ENCODE measurements at places on chromosomes 3 and 15.

- DNase-seq = peak; percentile 11
Measured at GRCh38 chr3:41710646-41711388, 251.1 kb downstream of the ULK4 start.

GRCh38 chr3:44159696-44160300 is 81.9 kb upstream of the TOPAZ1 start:
- no peak for DNase-seq

GRCh38 chr3:166089575-166089974 is 252.4 kb upstream of the BCHE start:
- no peak for DNase-seq

GRCh38 chr3:79052054-79052681 is 715.6 kb downstream of the ROBO1 start:
- DNase-seq = no peak

DNA sequence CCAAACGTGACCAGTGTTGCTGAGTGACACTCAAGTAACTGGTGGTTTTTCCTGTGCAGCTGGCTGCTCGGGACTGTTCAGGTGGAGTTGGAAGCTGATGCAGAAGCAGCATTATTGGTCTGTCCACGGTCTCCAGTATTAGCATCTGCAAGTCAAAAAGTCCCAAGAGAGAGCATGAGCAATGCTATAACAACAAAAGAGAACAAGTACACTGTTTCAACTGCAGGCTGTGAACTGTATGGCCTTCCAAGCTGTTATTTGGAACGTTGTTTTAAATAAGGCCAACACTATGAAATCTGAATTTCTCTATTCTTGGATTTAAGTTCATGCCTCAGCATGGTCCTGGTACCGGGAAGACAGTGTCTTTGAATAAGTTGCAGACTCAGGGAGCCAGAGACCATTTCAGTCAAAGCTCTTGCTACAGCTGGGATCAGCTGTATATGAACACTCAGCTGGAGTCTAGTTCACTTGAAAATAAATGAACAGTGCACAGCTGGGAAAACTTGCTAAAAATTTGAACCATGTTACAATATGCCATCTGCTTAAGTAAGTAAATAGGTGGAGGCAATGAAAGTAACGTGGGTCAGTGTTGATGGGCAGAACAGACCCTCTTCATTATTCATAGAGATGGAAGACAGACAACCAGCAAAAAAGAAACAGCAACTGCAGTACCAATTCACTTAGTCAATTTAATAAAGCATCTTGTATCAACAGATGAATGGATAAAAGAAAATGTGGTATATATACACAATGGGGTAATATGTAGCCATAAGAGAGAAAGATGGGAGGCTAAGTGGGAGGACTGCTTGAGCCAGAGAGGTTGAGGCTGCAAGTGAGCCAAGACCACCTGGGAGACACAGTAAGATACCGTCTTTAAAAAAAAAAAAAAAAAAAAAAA is 45.1 kb downstream of the NR1I2 start:
- no peak for DNase-seq

- DNase-seq = no peak
Measured at GRCh38 chr3:72582963-72583362, 265.3 kb downstream of the SHQ1 start.

- peak; percentile 53 for DNase-seq
Measured at GRCh38 chr15:62783303-62783957, 259.1 kb upstream of the TPM1 start.

- DNase-seq = no peak
Measured at GRCh38 chr3:9761919-9762318, 7.8 kb downstream of the CAMK1 start.

GRCh38 chr3:186639778-186640472 is at the start of gene FETUB:
FETUB (plus strand) TSS chr3:186640399; CDS start chr3:186640461, 62 bp downstream.
- no peak for DNase-seq

- no peak for DNase-seq
Measured at GRCh38 chr3:112365636-112366035, 32.7 kb downstream of the CD200 start.

GRCh38 chr3:185069037-185070030 is 83.5 kb downstream of the C3orf70 start:
- DNase-seq = no peak

DNA sequence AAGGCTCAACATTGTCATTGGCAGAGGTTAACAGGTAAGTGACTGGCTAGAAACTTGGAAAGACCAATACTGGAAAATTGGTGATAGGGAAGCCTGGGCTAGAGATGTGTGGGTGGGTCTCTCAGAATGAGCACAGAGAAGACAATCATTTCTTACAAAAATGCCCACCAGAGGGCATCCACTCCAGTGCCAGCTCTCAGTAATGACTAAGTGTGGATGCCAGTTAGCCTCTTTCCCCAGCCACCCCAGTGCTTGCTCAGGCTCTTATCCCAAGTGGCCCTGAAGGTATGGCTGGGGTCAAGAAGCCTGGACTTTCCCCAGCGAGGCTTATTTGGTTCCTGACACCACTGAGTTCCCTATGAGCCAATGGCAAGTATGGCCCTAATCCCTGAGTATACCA is 115.9 kb upstream of the ST8SIA2 start:
- no peak for DNase-seq

- no peak for DNase-seq
Measured at GRCh38 chr15:97386940-97387339, 573.6 kb upstream of the ARRDC4 start.

- no peak for DNase-seq
Measured at GRCh38 chr3:43926055-43926454, 235.3 kb downstream of the ABHD5 start.

DNA sequence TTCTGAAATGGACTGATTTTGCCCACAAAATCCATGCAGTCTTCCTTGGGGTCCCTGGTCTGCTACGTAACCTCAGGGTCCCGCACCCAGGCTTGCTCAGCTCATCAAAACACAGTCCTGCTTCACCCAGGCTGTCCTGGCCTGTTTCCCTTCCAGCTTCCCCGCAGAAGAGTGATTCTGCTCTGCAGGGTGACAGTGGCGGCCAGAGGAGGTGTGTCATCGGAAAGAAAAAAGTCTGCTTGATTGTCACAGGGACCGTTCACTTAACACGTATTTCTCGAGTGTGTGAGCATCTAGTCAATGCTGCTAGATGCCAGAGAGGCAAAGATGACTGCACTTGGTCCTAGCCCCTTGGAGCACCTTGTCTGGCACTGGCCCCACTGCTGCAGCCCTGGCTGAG is 50.1 kb upstream of the ABHD2 start:
- DNase-seq = no peak

- no peak for DNase-seq
Measured at GRCh38 chr3:157753787-157754136, 250.5 kb upstream of the VEPH1 start.

GRCh38 chr3:64058566-64058965 is 35.3 kb upstream of the PSMD6 start:
- no peak for DNase-seq

- no peak for DNase-seq
Measured at GRCh38 chr3:114510201-114510600, 216.4 kb downstream of the TIGIT start.

- no peak for DNase-seq
Measured at GRCh38 chr15:74843891-74844299, 939 bp upstream of the ULK3 start.

DNA sequence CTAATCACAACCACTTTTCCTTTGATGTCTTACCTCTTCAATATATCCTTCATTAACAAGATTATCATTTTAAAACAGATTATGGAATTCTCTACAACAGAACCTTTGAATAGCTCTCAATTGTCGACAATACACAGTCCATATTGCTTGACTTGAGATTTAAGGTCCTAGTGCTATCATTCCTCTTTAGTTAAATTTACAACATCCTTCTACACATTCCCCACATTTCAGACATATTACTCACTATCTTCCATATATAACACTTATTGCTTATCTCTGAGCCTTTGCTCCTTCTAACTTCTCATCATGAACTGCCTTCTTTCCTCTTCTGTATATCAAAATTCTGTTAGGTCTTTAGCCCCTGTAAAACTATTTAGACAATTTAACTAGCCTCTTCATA is 247.0 kb downstream of the STXBP5L start:
- DNase-seq = no peak

GRCh38 chr3:190692256-190692655 is 170.2 kb downstream of the GMNC start:
- no peak for DNase-seq

- no peak for DNase-seq
Measured at GRCh38 chr15:80523746-80524145, 119.6 kb downstream of the ARNT2 start.

DNA sequence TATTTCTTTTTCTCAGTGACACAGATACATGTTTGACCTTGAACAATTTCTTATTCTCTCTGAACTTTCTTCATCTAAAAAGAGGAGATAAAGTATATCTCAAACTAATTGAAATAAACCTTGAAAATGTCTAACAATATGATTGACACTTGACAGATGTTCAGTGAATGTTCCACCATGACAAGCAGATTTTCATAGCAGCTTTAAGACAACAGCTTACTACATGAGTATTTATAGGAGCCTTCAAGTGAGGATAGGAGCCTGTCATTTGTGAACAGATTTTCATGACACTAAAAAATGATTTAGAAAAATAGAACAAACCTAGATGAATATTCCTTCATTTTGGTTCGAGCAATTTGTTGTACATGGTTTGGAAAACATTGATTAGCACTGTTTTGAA is 13.3 kb downstream of the SYN2 start:
- DNase-seq = no peak

DNA sequence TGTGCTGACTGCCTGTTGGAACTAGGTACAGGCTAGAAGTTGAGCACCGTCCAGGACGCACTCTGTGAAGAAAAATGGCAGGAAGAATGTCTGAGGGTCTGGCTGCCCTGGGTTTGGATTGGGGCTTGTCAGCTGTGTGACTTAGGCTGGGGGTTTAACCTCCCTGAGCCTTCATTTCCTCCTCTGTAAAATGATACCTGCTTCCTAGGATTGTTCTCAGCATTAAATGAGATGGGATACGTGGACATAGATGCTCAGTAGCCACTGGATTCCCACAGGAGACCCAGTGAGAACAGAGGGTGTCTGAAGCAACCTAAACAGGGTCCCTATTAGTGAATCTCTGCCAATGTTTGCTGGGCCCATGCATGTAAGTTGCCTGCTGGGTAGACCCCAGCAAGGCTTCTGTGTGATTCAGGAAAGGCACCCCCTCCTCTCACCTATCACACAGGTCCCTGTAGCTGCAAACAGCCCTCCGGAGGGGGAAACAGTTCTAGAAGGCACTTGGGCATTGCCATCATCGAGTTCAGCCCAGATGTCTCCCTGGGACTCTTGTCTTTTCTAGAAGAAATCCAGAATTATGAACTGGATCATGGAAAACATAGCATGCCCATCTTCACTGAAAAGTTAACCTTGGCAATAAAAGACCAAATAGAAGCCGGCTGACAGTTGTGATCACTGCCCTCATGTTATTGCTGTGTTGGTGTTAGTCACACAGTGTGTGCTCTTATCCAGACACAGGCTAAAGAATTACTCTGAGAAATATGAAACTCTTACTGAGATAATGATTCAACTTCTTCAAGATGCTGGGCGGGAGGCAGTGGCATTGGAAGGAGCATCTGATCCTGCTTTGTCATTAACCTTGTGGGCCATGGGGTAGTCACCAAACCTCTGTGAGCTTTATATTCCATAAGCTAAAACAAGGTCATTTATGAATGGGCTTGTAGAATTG is 64.5 kb downstream of the SMAD6 start:
- DNase-seq = no peak

DNA sequence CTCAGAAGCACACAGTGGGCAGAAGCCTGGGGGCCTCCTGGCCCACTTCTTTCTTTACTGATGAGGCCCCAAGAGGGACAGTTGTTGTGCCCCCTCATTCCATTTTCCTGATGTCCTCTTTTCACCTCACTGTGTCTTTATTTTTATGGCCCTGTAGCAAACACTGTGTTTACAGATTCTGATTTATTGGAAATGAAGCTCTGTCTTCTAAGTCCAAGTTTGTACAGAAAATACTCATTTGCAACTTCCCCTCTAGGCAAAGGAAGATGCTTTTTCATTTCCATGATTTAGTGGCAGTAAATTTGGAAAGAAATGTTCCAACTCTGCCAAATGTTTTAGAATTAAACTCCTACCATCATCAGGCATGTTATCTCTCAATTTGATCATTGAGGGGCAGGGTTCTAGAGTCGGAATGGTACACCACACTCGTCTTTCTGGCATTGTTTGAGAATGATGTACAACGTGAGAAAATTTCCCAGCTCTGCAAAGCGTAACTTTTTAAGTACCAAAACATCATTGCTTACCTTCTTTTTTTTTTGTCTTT is 129.7 kb downstream of the ARNT2 start:
- no peak for DNase-seq

DNA sequence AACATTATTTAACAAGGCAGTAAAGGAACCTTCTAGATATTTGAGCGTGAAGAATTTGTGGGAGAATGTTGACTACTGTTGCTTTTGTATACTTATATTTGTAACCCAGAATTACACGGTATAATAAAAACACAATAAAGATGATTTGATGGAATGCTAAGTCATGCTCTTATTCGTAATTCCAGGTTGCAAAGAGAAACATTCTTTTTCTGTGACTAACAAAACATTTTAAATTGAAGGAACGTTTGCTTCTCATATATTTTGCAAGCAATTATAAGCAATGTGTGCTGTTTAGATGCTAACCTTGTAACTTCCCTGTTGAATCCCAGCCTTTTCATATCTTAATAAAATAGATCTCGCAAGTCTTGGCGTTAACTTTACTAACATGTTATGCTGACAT is 124.4 kb upstream of the CGNL1 start:
- DNase-seq = no peak

Data from H4 (cell line).